ENCODE measurements at places on chromosomes 3 and 15.
A peak's percentile ranks its signal among the peaks of the same experiment; 100 is the strongest.

DNA sequence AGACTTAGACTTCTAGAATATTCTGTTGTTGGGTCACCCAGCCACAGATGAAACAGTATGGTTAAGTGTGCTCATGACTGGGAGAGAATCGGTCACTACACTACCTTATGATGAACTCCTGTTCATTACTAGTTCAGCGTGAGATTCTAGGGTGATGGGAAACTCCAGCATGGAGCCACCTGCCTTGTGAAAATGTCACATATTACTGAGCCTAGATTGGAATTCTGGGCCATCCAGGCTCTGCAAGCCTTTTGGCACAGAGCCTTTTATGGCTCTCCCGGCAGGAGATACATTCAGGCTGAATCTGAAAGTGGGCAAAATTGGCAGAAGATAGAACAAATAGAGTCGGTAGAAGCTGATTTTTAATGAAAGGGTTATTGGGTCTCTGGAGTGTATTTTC, 19.0 kb downstream of the NANOGP8 start:
- no peak for DNase-seq

DNA sequence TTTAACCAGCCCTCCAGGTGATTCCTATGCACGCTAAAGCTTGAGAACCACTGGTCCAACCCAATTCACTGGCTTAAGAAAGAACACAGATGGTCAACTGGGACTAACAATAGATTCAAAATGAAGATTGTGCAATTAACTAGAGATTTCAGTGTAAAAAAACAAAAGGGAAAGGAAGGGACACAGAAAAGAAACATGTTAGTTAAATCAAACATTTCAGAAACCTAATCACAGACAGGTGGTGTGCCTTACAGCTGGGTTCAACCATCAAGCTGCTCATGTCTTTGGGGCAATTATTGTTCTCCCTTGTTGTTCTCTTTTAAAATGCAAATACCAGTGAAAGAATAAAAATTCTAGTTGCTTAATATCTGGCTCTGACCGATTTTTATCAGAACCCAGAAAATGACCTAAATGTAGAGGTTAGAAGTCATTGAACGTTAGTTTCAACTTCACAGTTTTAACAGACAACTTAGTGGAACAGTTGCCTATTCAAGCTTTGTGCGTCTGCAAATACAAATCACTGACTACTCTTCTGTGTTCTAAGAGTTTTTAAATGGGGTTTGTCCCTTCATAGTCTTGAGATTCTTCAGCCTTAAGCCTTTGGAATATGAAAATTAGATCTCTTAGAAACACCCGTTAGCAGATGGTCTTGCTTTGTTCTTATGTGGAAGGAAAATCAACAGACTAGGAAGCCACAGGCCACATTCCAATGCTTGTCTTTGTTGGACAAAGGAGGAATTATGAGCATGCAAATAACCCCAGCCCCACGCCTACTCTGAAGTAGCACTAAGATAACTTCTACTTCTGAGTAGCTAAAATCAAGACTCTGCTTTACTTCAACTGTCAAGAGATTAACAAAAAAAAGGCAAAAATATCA, 223.4 kb downstream of the ATP8B4 start:
- no peak for DNase-seq

DNA sequence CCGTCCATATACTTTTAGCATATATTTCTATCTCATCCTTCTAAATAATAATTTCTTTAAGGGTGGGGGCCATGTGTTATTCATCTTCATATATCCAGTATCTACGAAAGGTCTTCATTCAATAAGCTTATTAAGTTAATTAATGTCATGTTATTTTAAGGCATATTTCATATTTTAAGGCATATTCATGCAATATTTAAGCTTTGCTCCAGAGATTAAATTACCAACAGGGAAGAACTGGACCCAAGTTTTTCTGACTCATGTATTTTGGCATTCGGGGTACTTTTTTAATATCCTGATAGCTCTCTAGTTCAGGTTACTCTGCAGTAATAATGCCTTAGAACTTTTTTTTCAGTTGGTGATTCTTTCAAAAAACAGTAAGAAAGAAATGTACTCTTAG, 27.4 kb downstream of the PHC3 start:
- DNase-seq: no peak

DNA sequence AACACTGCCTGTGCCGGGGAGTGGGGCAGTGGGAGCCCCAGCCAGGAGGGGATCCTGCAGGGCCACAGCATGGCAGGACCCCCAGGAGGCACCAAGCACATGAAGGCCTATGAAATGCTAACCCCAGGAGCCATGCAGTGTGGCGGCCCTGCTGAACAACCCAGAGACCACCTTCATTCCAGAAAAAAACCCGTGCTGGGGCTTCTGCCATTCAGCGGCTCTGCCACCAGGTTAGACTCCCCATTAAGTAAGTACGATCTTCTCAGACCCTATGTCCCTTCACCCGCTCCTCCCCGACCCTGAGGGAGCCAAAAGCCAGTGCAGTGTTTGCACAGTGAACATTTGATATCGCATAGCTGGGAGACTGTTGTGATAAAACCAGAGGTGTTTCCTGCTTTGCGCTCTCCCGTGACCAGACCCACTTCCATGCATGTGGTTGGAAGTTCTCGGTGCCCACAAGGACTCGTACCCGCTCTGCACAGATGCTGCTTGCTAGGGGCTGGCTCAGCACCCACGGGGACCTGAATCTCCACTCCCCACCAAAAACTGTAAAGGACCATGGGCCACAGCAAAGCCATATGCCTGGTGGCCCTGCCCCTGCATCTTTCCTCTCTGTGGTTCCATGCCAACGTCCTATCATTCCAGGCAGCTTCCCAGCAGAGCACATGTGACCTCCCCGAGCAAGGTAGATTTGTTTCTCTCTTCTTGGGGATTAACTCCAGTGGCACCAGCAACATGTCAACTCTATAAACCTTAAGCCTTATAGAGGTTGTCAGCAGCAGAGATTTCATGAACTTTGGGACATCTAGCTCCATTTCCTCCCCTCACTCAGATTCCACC, 5.3 kb downstream of the PLA2G4D start:
- DNase-seq: no peak

DNA sequence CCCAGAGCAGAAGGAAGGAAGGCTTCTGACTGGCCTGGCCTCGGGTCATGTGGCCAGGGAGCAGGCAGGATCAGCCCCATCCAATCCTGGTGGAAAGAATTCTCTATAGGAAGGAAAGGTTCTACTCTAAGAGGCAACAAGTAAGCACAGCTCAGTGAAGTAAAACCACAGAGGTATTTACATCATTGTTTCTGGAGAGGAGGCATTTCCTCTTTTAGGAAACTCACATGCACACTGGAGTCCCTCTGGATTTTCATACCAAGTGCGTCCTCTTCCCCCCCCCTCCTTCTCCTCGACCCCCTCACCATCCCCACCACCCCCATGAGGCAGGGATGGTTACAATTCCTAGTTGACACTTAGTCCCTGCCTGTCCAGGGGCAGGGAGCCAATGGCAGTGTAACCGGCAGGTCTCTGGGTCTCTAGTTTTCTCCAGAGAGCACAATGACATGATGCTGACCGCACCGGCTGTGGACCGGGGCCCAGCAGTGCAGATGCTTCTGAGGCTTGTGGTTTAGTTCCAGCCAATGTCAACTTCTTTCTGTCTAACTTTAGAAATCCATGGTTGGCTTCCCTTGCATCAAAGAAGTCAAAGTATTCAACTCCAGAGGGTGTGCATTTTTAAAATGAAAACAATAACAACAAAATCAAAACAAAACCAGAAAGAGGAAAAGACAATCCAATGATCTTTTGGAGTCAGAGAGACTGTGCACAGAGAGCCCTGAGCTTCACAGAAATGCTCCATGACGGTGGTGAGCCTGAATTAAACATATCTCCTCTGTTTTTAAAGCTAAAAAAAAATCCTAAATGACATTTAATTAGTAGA, 230.3 kb upstream of the TLE3 start:
- no peak for DNase-seq

DNA sequence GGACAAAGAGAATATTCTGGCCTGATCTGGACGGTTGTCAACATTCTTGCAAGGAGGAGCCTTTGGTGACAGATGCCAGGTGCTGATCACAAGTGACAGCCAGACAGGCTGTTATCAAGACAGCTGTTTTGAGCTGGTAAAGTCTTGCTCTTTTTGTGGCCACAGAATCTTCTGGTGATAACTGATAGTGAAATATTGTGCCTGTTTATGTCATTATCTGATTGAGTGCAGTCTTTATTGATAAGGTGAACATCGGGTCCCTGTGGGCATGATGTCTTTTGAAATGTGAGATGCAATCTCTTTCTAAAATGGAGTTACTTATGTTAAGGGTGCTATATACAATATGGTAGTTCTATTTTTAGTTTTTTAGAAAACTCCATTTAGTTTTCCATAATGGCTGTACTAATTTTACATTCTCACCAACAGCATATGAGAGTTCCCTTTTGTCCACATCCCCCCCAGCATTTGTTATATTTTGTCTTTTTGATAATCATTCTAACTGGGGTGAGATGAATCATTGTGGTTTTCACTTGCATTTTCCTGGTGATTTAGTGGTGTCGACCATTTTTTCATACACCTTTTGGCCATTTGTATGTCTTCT, 10.7 kb downstream of the CEP63 start:
- DNase-seq: no peak

- no peak for DNase-seq
Measured at GRCh38 chr15:93497291-93497690, 408.3 kb upstream of the RGMA start.

- DNase-seq: no peak
Measured at GRCh38 chr3:11362600-11362999, 90.4 kb downstream of the ATG7 start.

DNA sequence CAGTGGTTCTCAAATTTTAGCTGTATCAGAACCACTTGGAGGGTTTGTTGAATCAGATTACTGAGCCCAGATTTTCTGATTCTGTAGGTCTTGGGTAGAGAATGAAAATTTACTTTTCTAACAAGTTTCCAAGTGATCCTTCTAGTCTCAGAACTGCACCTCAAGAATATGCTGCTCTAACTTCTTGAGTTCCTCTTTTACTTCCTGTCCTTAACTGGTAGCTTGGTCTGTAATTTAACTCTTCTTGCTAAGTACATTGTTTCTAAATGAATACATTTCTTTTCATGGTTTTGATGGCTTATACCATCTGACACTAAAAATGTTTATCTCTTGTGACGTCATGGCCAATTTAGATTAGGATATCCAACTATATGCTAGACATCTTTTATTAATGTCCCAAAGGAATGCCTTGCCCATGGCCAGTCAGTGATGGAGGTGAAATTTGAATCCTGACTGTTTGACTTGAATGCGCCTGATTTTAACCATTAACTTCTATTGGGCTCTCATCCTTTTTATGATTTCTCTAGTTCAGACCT, 262.6 kb upstream of the NAALADL2 start:
- DNase-seq: no peak

DNA sequence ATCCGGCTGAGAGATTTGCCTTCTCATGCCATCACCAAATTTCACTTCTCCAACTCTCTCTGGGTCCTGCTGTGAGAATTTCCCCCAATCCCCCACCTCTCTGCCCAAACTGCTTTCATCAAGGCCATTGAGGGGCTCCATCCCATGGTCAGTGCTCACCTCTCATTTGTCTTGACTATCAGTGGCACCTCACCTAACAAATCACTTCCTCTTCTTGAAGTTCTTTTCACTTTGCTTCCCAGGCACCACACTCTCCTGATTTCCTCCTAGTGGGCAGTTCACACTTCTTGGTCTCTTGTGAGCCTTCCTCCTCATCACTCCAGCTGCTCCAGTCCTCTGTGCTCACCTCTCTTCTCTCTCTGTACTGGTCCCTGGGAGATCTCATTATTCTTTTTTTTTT, 169.6 kb downstream of the OPA1 start:
- DNase-seq: no peak

DNA sequence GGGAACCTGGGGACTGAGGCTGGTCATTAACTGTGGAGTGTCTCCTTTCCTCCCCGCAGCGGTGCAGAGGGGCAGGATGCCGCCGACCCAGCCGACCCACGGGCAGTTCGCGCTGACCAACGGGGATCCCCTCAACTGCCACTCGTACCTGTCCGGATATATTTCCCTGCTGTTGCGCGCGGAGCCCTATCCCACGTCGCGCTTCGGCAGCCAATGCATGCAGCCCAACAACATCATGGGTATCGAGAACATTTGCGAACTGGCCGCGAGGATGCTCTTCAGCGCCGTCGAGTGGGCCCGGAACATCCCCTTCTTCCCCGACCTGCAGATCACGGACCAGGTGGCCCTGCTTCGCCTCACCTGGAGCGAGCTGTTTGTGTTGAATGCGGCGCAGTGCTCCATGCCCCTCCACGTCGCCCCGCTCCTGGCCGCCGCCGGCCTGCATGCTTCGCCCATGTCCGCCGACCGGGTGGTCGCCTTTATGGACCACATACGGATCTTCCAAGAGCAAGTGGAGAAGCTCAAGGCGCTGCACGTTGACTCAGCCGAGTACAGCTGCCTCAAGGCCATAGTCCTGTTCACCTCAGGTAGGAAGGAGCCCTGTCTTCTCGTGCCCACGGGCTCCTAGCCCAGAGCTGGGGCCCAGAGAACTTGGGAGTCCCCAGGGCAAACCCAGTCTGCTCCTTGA, 3.7 kb downstream of the NR2F2 start:
- no peak for DNase-seq

DNA sequence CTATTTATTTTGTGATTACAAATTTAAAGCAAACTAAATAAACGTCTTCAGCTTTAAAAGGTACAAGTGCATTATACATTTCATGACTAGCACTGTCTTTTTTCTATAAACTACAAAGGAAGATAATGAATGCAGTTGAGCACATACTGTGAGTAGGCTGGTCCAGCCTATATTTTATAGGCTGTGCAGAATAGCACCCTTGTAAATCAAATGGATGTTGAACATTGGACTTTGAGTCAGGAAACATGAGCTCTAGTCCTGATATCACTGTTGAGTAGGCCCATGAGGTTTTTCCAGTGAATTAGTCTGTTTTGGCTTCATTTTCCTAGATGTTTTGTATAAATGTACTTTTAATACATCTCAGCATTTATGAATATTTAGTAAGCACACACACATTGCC, 447.3 kb upstream of the KCNMB2 start:
- DNase-seq: no peak

DNA sequence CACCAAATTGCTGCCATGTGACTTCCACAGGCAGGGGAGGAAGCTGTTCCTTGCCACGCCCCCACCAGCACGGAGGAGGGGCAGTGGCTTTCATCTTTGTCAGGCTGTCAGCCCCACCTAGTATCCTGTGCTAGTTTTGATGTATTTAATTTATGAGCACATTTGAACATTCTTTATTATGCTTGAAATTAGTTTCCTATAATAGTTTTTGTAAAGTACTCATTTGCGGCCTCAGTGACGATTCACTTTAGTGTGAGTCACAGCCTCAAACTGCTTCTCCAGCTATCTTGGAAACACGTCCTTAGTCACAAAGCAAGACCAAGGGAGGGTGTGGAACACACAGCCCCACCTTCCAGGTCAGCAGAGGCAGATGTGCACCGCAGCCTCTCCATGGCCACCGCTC, 239.9 kb upstream of the ATP10A start:
- no peak for DNase-seq

- peak; percentile 22 for DNase-seq
Measured at GRCh38 chr3:119240101-119240590, 532 bp downstream of the B4GALT4 start.

DNA sequence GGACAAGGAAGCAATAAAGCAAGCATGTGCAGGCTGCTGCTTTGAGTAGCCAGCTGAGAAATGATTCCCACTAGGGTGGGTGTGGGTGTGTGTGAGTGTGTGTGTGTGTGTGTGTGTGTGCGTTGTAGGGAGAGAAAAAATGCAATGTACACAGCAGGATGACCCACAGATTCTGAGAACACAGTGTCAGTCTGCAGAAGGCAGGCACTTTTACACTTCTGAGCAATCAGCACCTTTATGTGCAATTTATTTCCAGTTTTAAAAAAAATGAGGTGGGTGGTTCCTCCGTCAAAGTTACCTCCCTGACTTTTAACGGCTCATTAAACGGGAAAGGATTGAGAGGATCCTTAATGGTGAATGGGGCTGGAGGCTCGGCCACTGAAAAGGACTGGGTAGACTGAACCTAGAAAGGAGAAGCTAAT, 38.5 kb upstream of the LIPC start:
- no peak for DNase-seq

Measured in naive thymus-derived CD4-positive, alpha-beta T cell (primary cell).